ENCODE measurements at places on chromosomes 5 and 9. TPM values are rescaled to one million over a fixed set of nuclear protein-coding genes. Genes with fewer than 3 reads are reported as not detected.

- no peak for DNase-seq
Measured at GRCh38 chr5:111656580-111656979, 100.4 kb downstream of the NREP start.

FAM221B gene
- not detected for total RNA-seq

DNA sequence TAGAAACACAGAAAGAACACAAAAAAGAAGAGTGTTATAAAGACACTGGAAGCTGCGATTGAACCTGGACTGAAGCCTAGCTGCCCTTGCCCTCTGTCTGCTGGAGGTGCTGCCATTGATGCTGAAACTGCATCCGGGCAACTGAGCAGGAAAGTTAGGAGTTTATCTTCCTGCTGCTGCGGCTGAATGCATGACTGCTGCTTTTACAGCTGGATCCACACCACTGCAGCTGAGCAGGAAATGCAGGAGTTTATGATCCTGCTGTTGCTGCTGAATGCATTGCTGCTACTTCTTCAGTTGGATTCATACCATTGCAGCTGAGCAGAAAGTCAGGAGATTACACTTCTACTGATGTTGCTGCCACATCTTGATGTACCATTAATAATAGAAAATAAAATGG, 21.8 kb upstream of the JAKMIP2 start:
- DNase-seq, result no peak

GRCh38 chr5:2569176-2569575, 182.3 kb downstream of the IRX2 start:
- DNase-seq, result no peak

All from fibroblast of the aortic adventitia (primary cell).